ENCODE measurements at places on chromosomes 5 and 9.

- no peak for DNase-seq
Measured at GRCh38 chr5:82885627-82886389, 191.4 kb downstream of the TMEM167A start.

GRCh38 chr5:63401436-63402046 lies 560.7 kb downstream of the HTR1A start:
- DNase-seq, result peak; percentile 69

DNA sequence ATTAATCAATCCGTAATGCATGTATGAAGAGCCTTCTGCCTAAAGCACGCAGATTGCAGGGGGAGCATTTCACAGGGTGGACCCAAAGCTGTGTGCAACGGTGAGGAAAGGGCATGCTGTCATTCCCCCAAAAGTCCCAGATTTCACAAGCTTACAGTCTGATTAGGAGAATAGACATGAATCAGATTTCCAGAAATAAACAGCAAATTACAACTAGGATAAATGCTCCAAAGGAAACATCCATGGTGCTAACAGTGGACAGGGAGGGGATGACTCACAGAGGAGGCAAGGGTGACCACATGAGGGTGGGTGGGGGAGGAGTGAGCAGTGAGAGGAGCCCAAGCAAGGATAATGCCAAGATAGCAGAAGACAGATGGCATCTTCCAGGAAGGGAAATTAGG lies 258.4 kb upstream of the TAS2R1 start:
- no peak for DNase-seq

- peak; percentile 38 for DNase-seq
Measured at GRCh38 chr9:35650341-35651158, at the start of gene SIT1. TSS of gene SIT1 (minus strand) at chr9:35650931. CDS start at chr9:35650853, 78 bp downstream.

DNA sequence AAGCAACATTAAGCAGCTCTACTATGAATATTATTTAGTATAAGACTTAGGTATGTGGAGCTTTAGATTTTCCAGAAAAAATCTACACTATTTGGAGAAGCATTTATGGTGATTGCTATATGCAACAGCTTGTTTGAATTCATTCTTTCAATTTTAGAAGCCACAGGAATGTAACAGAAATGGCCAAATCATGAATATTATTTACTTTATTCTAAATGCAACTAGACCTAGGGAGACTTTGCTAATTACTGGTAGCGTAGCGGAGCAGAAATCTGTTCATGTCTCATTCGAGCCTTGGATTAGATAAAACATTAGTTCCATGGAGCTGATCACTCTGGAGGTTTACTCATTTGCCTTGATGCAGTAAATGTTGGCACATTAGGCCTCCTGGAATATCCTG lies 290.2 kb downstream of the ZNF608 start:
- no peak for DNase-seq

DNA sequence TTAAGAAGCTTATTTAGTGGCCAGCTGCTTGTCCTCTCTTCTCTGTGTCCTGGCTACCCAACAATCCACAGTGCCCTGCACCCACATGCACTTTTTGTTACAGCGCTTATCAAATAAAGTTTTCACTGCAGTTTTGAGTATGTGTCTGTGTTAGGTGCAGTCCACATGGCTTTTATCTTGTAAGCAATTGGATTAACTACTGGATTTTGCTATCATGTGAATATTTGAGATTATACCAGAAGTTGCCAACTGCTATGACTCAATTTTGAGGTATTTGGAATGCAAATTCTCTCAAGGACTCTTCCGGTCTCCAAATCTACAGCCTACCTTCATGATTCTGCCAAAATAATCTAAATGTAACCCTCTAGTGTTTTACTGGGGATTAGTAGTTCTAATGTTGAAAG lies 690.2 kb downstream of the NR2F1-AS1 start:
- DNase-seq, result no peak

DNA sequence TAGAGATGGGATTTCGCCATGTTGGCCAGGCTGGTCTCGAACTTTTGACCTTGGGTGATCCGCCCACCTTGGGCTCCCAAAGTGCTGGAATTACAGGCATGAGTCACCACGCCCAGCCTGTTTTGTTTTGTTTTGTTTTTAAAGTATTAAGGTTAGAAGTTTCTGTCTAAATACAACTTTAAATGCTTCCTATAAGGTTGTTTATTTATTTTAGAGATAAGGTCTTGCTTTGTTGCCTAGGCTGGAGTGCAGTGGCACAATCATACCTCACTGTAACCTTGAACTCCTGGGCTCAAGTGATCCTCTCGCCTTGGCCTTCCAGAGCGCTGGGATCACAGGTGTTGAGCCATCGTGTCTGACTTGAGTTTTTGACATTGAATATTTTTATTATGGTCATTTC lies 11.4 kb downstream of the MRRF start:
- DNase-seq, result no peak

DNA sequence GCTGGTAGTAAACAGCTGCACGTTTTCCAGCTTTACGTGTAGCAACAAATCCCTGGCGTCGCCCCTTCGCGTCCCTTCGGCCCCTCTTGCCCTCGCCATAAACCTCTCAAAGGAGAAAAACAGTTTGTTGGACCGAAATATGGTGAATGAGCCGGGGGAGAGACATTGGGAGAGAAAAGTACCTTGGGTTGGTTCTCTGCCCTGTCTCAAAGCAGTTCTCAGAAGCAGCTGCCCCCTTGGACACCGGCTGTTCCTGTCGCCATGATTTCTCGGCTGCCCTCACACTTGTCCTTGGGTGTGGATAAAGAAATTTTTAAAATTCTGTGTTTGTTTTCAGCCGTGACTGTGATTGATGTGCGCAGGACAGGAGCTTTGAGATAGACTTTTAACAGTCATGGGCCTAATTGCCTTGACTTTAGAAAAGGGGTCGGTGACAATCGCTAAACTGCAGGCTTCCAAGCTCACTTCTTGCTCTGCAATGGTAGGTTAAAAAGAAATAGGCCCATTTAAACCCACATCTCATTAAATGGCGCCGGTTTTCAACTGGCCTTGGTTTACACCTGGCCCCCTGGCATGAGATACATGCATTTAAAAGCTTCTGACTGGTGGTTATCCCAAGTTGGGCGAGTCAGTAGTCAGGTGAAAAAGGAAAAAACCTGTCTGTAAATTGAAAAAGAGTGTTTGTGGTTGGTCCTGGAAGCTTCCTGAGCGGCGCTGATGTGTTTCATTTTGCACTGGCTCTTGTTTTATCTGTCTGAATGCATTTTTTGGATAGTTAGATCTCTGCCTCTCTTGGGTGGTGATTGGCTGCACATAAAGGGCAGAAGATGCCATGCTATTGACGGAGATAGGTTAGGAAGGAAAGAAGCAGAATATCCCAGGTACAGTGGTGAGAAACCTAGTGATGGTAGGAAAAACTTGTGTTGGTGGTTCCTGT lies 983 bp downstream of the RCL1 start:
- no peak for DNase-seq

DNA sequence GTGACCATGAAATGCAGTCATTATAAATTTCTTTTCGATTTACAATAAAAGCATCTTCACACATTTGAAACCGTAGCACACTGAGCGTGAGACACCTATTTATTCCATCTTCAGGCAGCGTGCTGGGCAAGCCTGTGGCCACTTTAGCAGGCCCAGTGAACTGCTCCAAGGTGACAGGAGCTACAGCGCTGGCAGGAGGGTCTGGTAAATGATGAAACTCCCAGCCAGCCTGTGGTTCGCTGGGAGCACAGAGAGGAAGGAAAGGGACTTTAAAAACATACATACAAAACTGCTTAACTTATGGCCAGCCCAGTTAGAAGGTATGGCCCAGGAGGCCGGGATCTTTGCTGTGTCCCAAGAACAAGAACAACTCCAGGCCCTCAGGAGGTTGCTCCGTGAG lies 5.1 kb downstream of the RAPGEF1 start:
- DNase-seq, result no peak

DNA sequence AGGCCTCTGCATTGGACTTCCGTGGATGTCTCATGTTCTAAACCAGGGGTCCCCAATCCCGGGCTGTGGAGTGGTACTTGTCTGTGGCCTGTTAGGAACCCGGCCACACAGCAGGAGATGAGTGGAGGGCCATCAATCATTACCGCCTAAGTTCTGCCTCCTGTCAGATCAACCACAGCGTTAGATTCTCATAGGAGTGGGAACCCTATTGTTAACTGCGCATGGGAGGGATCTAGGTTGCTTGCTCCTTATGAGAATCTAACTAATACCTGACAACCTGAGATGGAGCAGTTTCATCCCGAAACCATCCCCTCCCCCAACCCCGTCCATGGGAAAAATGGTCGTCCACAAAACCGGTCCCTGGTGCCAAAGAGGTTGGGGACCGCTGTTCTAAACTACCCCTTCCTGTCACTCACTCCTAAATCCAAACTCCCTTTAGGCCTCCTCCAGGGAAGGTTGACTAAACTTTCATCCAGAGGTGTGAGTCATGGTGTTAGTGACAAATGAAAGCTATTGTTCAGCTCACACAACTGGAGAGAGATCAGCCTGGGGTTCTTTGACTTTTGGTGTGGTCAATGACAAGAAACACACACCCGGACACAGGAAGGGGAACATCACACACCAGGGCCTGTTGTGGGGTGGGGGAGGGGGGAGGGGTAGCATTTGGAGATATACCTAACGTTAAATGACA lies 9.5 kb downstream of the KCNV2 start:
- no peak for DNase-seq

- no peak for DNase-seq
Measured at GRCh38 chr9:100515578-100516494, 42.9 kb downstream of the TMEFF1 start.

- no peak for DNase-seq
Measured at GRCh38 chr9:137791947-137792346, 85.6 kb upstream of the CACNA1B start.

GRCh38 chr5:58235299-58235698 lies 224.6 kb downstream of the PLK2 start:
- DNase-seq, result no peak

- DNase-seq, result no peak
Measured at GRCh38 chr5:151284392-151284967, 19.1 kb downstream of the SLC36A3 start.

GRCh38 chr9:129714511-129715061 lies 38.3 kb downstream of the PTGES start:
- peak; percentile 69 for DNase-seq

DNA sequence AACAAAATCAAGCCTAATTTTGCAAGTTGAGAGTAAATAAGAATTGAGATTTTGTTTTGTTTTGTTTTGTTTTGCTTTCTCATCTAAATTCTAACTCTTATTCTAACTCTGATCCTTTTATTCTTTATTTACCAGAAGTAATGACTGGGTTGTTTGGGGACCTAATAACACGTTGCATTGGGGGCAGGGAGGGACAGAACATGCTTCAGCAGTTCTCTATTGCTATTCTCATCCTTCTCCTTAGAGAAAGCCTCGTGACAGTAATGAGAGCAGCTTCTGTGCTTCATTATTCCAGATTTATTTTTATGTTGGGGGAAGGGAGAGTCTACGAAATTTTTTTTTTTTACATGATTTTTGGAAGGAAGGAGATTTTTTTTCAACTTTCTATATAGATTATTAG lies 21.1 kb downstream of the CPEB4 start:
- no peak for DNase-seq

- no peak for DNase-seq
Measured at GRCh38 chr5:105868038-105868780, 1802.5 kb downstream of the EFNA5 start.

Data from left forelimb (tissue), 1 donor.